Hematopoietic multipotent progenitor cell treated with erythropoietin and hydrocortisone succinate and interleukin-3 and kit ligand, for 6 days (in vitro differentiated cells): ENCODE measurements at places on chromosomes 2 and 18.

GRCh38 chr2:170393861-170394498 is 216.0 kb downstream of the MYO3B start:
- DNase-seq, result no peak

DNA sequence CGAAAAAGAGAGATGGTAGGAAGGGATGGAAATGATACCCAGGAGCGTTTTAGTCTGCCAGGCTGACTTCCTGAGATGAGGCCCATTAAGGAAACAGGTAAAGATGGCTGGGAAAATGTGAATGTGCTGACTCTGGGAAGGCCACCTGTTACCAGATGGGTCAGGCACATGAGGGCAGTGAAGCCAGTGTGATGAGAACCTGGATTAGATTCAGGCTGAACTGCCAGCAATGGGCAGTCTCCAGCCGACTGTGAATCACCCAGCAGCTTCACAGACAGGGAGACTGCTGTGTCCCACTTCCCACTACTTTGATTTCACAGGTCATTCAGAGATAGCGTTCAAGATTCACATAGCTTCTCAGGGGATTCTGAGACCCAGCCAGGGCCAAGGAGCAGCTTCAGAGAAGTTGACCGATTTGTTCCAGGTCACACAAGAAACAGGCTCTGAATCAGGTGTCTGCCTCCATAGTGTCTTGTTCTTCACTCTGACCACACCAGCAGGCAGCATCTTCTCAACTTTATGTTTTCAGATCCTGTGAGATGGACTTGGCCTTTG is 26.4 kb downstream of the CAPN13 start:
- DNase-seq, result no peak

GRCh38 chr2:28011322-28011737 is 120.8 kb downstream of the BABAM2 start:
- no peak for DNase-seq

DNA sequence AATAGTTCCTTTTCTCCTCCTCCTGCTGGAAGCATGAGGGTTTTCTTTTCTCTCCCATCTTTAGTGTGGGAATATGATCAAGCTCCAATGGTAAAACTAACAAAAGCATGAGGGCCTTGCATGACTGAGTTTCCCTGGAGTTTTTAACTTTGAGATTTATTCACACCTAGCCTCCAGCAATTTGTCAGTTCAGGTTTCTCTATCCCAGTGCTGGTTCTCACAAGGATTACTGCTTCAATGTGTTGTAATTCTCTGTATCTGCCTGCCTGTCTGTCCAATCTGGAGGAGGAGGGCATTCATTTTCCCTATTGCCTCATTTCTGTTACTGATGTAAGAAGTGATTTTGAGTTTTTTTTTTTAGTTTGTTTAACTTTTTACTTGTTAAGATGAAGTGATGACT is 57.6 kb upstream of the RPRM start:
- no peak for DNase-seq

DNA sequence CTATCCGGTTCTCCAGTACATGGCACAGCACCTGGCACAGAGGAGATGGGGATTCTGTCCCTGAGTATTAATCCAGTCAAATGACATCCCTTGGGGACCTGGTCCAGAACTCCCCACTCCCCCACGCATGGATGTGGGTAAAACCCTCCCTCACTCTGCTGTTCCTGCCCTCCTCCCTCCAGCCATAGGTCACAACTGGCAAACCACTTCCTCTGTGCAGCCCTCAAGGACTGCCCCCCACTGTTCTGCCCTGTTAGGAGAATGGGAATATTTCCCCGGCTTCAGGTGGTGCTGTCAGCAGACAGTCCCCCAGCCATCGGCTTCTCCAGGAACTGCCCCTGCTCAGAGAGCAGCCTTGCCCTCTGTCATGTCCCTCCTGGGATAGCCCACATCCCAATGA is 1.5 kb upstream of the TFCP2L1 start:
- no peak for DNase-seq

DNA sequence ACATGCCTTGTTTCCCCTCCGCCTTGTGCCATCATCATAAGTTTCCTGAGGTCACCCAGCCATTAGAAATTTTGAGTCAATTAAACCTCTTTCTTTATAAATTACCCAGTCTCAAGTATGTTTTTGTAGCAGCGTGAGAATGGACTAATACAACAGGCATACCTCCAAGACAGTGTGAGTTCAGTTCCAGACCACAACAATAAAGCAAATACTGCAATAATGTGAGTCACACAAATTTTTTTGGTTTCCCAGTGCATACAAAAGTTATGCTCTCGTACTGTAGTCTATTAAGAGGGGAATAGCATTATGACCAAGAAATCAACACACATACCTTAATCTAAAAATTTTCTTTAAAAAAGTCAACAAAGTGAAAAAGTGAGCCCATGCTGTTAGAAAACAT is 217.2 kb downstream of the NR4A2 start:
- DNase-seq, result no peak

- DNase-seq, result no peak
Observed at GRCh38 chr2:44367591-44367990, 5.8 kb downstream of the CAMKMT start.

DNA sequence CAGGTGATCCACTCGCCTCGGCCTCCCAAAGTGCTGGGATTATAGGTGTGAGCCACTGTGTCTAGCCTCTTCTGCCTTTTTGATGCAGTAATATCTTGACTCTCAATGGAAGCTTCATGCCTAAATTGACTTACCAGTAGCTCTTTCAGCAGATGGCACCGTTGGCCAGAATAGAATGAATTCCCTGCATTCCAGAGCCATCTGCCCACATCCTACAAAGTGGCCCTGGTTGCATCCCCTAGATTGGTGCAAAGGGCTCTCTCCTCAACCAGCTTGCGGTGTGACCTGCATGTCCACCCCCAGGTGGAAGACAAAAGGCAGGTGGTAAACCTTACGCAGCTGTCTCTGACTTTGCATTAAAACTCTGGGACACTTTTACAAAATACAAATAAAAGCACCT is 4.4 kb upstream of the PARD6G start:
- DNase-seq, result no peak

DNA sequence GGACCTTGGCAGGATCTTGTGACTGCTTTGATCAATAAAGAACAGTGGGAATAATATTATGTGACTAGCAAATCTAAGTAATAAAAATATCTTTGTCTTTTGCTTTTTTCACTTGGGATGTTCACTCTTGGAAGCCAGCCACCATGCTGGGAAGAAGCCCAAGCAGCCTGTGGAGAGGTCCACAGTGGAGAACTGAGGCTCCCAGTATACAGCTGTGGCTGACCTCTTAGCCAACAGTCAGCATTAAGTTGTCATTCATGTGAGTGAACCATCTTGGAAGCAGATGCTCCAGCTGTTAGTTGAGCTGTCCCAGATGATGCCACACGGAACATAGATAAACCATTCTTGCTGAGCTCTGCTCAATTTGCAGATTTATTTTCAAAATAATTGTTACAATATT is 160.0 kb downstream of the OSR1 start:
- no peak for DNase-seq

GRCh38 chr18:54151376-54151775 is 73.1 kb downstream of the MBD2 start:
- DNase-seq, result no peak

DNA sequence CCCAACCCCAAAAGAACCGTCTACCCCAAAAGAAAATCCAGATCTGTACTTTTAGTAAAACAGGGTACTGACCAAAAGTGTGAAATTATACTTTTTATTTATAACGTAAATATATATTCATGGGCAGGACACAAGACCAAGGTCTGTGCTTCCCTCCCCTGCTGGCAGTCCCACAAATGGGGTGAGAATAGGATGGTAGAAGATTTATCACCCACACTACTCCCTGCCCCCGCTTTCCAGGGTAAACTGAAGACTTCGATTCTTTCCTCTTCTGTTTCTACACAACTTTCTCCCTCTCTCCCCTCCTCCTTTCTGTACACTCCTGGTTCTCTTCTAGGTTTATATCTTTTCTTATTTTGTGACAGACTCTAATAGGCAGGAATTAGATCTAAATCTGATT is 79.7 kb downstream of the MDH1 start:
- DNase-seq, result no peak

DNA sequence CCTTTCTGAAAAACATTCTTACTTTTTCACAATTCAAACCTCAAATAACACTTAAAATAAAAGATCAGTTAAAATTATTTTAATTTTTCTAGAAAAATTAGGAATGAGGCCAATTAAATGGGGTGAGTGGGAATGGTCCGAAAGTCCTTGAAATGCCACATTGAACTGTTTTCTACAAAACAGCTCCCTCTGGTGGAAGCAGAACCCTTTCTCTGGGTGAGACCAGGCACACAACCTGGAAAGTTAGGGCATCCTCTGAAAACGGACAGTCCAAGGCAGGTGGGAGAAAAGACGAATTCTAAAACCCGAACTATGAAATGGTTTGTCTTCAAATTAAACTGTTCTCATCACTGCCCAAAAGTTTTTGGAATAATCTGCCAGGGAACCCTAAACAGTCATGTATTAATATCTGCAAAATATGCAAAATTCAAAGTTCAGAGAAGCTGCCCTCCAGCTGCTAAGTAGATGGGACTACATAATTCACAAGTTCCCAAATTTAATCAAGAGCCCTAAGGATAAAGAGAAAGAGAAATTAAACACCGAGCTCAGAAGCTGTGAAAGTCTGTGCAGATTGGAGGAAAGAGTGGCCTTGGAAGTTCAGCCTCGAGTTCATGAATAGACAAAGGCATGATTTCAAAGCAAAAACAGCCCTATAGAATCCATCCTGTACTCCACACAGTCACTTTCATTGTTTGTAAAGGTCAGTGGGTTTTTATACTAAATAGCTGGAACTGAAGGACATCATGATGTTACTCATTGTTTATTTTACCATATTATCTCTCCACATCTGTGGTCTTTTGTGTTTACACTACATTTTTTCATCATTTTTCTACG is 108.3 kb downstream of the PIEZO2 start:
- peak; percentile 80 for DNase-seq

DNA sequence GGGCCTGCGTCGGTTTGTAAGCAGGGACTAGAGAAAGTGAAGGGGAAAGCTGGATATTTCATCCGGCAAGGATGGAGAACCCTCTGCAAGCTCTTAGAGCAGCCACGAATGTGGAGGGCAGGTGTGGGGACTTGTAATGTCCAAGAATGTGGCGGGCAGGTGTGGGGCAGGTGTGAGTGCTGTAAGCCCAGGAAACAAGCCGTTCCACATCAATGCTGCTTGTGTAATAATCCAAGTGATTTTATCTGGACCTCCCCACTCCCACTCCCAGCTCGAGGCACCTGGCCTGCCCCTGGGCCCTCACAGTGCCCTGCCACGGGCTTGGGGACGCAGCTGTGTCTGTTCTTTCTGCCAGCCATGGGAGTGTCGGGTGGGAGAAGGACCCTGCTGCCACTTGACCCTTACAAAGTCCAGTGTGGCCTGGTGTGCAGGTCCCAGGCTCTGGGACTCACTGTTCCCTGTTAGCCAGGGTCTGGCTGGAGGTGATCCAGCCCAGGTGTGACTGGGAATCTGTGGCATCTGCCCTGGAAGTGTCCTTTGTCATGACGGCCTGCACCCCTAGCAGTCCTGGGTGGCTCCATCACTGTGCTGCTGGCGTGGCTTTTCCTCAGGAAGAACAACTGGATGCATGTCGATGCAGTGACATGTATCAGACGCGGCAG is 42.8 kb downstream of the SOX11 start:
- no peak for DNase-seq

- DNase-seq, result no peak
Observed at GRCh38 chr2:9781252-9781651, 62.0 kb upstream of the TAF1B start.

DNA sequence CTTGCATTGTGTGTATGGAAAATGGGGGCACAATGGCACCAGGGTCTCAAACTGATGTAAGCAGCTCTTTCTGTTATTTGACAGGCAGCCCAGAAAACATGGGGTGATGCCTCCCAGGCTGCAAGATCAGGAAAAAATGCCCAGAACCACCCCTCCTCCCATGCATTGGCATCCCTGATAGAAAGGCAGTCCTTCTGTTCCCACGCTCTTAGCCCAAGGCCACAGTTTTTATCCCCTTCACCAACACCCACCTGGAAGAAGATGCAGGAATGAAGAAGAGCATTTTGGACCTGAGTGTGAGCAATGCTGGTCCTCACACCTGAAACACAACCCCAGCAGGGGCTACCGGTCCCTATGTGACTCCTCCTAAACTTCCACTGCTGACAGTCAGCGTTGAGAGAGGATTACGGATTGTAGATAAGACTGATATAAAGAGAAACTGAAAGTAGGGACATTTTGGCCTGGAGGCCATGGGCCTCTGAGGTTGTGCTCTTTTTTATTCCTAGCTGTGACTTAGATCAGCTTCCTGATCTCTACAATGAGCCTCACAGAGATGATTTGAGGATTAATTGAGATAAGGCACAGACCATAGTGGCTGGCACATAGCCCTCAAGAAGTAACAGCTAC is 386.0 kb upstream of the ATP5MC3 start:
- DNase-seq, result no peak

GRCh38 chr2:9256570-9257043 is 50.0 kb downstream of the ASAP2 start:
- no peak for DNase-seq
